Fibroblast of lung (primary cell): ENCODE measurements at places on chromosomes 12 and 14. TPM values are rescaled to one million over a fixed set of nuclear protein-coding genes. Genes with fewer than 3 reads are reported as not detected.

Gene RPL10L
- total RNA-seq = not detected in 2 replicates

DNA sequence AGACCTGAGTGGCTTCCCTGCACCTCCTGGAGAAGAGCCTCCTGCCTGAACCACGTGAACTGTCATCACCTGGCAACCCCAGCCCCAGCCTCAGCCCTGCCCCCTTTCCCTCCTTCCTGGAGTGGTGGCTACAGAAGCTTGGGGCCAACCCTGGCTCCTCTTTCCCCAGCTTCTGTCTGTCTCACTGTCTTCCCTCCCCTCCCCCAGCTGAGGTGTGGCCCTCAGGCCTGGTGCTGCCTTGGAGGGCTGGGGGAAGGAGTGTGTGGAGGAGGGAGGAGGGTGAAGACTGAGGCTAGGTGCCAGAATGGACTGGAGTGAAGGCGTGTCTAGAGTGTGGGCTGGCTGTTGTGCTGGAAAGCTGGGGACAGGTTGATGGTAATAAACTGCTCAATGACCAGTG lies 9.7 kb downstream of the NFATC4 start:
- DNase-seq = no peak
- no peaks in the 10 kb centered on the region for H3K4me1 ChIP-seq
- H3K4me3 ChIP-seq = no peak overlapping the region
- H3K36me3 ChIP-seq = peaks cover 32% of the 10 kb centered on the region

DNA sequence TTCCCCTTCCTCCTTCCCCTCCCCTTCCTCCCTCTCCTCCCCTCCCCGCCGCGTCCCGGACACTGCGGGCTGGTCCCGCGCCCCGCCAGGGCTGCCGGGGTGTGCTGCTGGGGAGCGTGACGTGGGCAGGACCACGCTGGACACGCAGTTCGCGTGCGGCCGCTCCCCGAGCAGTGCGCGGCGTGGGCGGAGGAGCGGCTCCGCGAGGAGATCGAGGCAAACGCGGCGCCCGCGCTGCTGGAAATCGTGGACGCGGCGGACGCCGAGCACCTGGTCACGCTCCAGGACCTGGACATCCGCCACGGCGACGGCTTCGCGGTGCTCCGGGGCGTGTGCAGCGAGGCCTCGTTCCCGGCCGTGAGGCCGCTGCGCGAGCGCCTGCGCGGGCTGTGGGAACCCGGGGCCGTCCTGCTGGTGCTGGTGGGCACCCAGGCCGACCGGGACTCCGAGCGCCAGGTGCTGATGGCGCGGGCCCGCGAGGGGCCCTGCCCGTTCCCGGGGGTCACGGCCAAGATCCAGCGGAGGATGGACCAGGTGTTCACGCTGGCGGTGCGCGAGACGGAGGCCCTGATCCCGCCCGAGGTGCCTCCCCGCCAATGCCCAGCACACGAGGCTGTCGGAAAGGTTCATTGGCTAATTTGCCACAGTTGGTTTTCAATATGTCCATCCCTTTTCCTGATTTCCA lies 84.3 kb downstream of the TNFAIP2 start:
- DNase-seq = peak; percentile 29
- no peaks in the 10 kb centered on the region for H3K27me3 ChIP-seq
- peaks cover 6% of the 10 kb centered on the region for H3K4me1 ChIP-seq
- H3K36me3 ChIP-seq = no peaks in the 10 kb centered on the region

DNA sequence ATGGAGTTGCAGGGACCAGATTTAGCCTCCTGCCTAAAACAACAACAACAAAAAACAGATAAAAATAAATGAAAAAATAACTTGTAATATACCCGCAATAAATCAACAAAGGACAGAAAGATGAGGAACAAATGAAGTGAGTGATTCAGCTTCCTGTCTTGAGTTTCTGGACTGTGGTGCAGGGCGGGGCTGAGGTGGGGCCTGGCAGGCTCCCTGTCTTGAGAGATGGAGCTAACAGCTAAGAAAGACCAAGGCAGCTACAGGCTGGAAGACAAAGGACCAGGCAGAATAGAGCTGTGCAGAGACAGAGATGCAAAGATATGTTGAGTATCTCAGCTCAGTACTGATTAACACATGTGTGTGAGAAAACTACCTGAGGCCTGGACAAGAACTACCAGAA lies 879.2 kb downstream of the AACS start:
- no peaks in the 10 kb centered on the region for H3K27me3 ChIP-seq
- H3K4me1 ChIP-seq = no peaks in the 10 kb centered on the region
- no peak overlapping the region for H3K4me3 ChIP-seq

- no peaks in the 10 kb centered on the region for H3K27me3 ChIP-seq
- H3K27ac ChIP-seq = peak overlapping the region; percentile 58
- peak overlapping the region; percentile 9 for H3K4me3 ChIP-seq
- DNase-seq = peak; percentile 85
These were observed 290.8 kb downstream of the ERC1 start for GRCh38 chr12:1281683-1282366.

DNA sequence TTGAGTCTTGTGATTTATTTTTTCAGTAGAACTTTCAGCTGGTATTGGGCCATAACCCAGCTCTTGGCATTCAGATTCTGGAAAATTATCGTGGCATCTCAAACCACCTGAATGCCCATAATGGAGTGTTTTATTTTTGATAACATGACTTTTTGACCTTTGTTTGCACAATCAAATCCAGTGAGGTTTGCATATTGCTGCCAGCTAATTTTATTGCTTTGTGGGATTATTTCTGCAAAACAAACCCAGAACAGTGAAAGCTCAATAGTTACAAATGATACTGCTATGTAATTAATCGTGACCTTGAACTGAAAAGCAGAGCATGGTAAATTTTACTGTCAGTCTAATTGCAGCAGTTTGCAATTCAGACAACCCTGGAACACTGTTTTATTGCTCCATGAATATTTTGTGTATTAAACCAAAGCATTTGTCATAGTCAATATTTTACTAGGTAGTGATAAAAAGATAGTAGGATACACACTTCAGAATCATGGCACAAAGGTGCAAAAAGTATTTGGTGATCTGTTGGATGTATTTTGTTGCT lies 255.2 kb upstream of the NAV3 start:
- peaks cover 3% of the 10 kb centered on the region for H3K4me1 ChIP-seq
- H3K4me3 ChIP-seq = no peak overlapping the region
- no peak overlapping the region for H3K27ac ChIP-seq
- DNase-seq = no peak

DNA sequence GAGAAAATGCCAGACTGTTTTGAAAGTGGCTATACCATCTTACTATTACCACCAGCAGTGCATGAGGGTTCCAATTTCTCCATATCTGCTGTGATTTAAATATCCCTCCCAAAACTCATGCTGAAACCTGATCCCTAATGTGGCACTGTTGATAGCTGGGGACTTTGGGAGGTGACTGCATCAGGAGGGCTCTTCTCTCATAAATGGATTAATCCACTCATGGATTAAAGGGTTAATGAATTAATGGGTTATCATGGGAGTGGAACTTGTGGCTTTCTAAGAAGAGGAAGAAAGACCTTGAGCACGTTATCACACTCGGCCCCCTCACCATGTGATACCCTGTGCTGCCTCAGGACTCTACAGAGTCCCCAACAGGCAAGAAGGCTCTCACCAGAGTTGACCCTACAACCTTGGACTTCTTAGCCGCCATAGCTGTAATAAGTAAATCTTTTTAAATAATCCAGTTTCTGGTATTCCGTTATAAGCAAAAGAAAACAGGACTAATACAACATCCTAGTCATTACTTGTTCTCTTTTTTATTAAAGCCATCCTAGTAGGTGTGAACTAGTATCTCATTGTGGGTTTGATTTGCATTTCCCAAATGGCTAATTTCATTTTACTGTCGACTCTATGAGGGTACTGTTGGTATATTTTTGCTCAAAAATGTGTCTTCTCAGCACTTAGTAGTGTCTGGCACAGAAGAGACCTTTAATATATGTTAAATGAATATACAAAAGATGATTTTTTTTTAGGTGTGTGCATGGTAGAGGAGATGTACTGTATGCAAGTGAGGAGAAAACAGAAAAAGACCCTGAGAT lies 14.3 kb downstream of the PPP1R12A start:
- H3K4me3 ChIP-seq = no peak overlapping the region
- H3K27ac ChIP-seq = no peak overlapping the region
- no peaks in the 10 kb centered on the region for H3K27me3 ChIP-seq
- H3K36me3 ChIP-seq = no peaks in the 10 kb centered on the region

GRCh38 chr14:96881713-96882112 lies 84.5 kb downstream of the VRK1 start:
- H3K4me1 ChIP-seq = no peaks in the 10 kb centered on the region
- H3K27ac ChIP-seq = no peak overlapping the region
- H3K27me3 ChIP-seq = no peaks in the 10 kb centered on the region
- H3K4me3 ChIP-seq = no peak overlapping the region
- DNase-seq = no peak
